ENCODE measurements at places on chromosomes 3 and 15.
A peak's percentile ranks its signal among the peaks of the same experiment; 100 is the strongest.

- DNase-seq = no peak
Observed at GRCh38 chr3:106421909-106422308, 553.1 kb upstream of the CBLB start.

DNA sequence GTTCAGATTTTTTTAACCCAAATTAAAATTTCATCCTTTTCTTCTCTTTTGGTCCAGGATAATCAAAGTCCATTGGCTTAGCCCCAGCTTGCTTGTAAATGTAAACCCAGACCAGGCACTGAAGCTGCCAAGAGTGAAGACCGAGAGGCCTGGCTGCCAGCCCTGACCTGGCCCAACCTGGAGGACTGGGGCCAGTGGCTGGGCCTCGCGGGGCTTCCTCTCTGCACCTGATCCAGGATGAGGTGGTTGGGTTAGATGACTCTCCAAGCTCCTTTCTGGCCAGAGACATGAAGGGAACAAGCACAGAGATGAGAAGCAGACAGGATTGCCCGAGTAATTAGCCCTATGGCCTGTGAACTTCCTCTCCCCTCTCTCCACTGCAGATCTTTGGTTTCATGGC, 50.6 kb downstream of the CMTM6 start:
- DNase-seq = no peak

GRCh38 chr3:64081235-64081630, 57.9 kb upstream of the PSMD6 start:
- no peak for DNase-seq

- DNase-seq = no peak
Observed at GRCh38 chr15:99604865-99605264, 39.1 kb downstream of the MEF2A start.

DNA sequence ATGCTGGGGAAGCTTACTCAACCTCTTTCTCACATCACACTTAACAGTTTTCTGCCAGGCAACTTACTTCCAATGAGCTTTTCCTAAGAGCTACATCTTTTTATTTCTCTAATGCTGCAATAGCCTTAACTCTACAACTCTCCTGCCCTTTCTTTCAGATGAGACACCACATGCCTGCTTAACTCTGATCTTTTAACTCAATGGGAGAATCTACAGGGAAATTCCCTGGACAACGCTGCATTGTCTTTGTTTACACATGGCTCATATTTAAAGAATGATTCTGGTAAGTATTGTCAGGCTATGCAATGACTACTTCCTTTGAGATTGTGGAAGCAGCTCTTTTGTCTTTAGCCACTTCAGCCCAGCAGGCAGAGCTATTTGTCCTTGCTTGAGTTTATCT, 353.1 kb upstream of the BCHE start:
- no peak for DNase-seq

- no peak for DNase-seq
Observed at GRCh38 chr3:49791571-49791970, 5.2 kb upstream of the IP6K1 start.

GRCh38 chr3:185655426-185656320, 69.6 kb downstream of the SENP2 start:
- no peak for DNase-seq

DNA sequence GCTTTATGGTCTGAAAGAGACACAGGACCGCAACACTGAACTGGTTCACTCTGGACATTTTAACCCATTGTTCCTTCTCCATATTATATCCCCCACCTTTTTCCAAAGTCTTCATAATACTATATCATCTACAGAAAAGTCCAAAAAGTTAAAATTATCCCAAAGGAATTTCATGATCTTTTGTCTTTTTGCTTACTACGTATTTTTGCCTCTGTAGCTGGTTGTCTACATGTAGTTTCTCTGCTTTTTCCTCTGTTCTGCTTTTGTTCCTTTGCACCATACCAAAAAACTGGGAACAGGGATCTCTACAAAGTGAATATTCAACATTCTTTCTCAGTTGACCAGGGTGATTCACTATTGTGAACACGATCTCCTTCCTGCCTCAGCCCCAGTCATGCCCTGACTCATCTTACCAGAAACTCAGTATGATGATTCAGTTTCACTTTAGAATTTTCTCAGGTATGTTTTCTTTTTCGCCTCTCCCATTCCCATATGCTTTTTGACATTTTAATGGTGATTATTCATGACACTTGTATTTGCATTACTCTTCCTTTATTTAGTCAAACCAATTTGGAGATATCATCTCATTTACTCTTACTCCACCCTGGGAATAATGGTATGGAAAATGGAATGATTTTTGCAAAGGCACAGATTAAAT, 14.5 kb downstream of the EMC4 start:
- DNase-seq = no peak

GRCh38 chr3:131914090-131914691, 120.6 kb downstream of the CPNE4 start:
- DNase-seq = no peak

GRCh38 chr3:115659253-115660220, 36.2 kb downstream of the GAP43 start:
- no peak for DNase-seq

DNA sequence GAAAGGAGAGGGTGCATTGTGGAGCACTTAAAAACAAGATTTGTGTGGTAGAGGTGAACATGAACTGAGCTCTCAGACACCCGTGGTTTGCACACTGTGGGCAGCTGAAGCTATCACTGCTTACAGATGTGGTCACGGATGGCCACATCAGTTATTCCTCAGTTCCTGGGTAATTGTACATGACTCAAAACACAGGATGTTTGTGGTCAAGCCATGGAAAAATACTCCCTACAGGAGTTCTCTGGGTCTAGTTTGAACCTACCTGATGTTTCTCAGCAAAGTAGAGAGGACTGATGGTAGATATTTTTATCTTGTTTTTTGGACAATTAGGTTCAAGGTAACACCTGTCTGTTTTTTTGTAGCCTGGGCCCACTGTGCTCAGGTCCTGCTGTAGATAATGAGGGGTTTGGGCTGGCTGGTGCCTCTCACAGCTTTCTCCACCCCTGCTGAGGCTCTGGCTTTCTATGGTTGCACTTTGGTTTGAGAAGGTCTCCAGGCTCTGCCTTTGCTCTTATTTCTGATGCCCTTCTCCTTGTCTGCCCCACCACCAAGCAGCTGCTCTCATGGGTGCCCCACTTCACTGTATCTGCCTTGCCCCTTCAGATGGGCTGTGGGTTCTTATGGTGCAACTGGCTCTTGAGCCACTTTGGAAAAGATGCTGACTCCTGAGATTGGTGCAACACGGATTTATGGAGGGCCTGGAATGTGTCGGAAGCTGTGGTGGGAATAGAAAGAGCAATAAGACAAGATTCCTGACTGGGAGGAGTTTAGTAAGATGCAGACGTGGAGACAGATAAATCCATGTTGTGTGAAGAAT, 40.1 kb downstream of the CDCP1 start:
- DNase-seq = no peak

DNA sequence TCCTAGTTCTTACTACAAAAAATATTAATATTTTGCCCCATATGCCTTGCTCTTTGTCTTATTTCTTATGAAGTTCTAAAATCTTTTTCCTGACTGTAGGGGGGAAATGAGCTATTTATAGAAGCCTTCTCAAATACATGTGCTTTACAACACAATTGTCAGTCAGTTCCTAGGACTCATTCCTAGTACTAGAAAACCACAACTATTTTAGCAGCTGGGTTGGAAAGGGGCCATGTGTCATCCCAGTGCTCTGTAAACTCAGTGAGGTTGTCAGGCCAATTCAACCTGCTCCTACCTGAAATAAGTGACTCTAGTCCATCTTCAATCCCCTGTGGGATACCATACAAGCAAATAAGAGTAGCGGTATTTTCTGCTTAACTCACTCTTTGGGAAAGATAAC, 153.8 kb downstream of the ULK4 start:
- peak; percentile 9 for DNase-seq

GRCh38 chr15:101641894-101642293, 10.3 kb downstream of the TM2D3 start:
- DNase-seq = peak; percentile 63

- DNase-seq = peak; percentile 62
Observed at GRCh38 chr3:142447301-142447851, 461 bp downstream of the XRN1 start.

DNA sequence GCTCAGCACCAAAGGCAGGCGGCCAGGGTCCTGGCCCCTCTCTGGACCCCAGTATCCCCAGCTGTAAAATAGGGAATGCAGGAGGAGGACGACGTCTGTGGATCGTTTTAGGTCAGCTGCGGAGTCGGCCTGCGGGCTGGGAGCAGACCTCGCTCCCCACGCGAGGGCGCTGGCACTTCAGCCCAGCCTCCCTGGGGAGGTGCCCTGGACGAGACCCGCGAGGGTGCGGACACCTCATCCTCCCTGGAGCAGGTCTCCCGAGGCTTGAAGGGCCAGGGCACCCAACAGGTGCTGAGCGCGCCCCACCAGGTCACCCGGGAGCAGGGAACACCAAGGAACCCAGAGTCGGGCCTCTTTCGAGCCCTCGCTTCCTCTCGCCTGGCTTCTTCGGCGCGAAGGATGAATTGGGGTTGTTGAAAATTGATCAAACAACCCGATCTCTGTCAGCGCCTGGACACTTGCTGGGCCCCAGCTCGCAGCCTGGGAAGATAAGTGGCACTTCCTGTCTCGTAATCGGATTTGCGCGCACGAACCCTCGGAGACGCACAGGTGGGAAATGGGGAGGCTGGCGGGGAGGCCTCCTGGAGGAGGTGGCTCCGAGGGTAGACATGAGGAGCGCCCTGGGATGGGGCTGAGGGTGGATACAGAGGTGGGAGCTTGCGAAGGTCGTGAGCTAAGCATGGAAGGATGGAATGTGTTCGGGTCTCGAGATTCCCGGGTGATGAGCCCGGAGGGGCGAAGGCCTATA, 588 bp upstream of the VIPR1 start:
- peak; percentile 66 for DNase-seq

DNA sequence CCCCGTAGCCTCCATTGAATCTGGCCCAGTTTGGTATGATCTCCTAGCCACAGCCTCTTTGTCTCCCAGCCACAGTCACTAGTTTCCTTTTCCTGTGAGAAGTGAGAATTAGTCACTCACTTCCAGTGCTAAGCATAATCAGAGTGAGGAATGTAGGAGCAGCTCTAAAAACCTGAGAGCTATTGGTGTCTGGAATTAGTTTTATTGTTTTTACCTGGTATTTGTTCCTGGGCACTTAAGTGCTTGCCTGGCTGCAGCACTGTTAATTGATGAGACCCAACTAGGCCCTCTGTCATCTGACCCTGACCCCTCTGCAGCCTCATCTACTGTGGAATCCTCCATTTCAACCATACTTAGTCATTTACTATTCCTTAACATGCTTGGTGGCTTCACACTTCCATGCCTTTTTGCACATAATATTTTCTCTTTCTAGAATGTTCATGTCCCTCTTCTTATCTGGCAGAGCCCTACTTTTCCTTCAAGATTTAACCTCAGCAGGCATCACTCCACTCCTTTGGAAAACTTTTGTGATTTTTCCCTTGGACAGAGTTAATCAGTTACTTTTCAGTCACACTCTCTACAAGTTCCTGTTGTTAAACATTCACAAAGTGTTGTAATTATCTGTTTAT, 48.8 kb downstream of the PDE8A start:
- DNase-seq = no peak

GRCh38 chr3:81989758-81990157, 228.3 kb upstream of the GBE1 start:
- no peak for DNase-seq

DNA sequence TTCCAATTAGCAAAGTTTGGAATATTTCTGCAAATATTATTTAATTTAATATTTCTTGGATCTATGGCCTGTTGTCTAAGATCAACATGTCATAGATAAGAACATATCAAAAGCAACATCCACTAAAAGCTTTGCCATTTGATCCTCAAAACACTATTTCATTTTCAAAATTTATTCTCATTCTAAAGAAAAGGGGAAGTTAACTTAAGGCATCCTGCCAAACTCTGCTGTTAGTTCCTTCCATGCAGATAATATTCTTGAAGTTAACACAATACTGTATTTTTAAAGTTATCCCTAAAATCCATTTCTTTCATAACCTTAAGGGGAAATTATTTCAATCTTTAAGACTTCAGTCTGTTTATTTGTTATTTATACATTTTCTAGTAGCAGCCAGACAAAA, 28.2 kb upstream of the GBE1 start:
- peak; percentile 82 for DNase-seq

DNA sequence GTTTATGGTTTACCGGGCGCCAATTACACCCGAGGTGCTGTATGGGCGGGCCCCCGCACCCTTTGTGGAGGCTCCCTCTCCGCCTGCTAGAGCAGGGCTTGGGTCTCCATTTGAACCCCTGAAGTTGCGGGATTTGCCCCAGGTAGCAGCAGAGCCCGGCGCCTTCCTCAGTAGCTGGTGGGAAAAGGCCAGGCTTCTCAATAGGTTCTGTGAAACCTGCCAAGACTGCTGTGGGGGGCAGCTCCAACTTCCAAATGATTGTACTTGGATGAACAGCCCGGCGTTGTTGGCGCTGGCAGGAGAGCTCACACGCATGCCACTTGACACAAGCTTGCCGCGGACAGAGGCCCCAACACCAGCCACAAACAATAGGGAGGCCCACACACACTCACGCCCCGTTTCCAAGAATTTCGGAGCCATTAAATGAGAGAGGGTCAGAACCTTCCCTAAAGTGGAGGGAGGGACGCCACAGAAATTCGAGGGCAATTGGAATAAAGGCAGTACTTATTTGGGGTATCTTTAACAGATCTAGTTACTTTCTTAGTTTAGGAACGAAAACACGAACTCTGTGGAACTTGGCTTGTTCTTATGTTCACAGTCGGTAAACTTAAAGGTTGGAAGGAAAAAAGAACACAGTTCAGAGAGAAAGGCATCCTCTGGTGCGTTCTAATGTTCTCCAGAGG, 1.4 kb downstream of the EPHB3 start:
- no peak for DNase-seq

DNA sequence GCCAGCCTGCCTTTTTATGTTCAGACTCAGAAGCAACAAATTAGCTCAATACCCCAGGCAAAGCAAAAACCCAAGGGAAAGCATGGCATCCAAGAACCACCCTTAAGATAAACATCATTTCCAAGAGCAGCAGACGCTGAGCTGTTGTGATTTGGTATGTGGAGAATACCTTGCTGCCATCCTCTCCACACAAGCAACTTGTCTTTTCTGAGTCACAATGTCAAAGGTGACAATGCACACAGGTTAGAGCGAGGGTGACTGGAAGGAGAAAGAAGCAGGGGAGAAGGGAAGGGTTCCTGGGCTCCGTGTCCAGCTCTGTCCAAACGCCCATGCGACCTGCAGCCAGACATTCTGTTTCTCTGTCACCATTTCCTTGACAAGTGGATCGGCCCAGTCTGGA, 6.0 kb downstream of the PCSK6 start:
- DNase-seq = no peak

GRCh38 chr3:12461097-12461649, 23.1 kb upstream of the TSEN2 start:
- DNase-seq = no peak

GRCh38 chr15:41285285-41285684, 47.1 kb downstream of the OIP5 start:
- DNase-seq = peak; percentile 30

All from hematopoietic multipotent progenitor cell treated with erythropoietin and hydrocortisone succinate and interleukin-3 and kit ligand, for 6 days (in vitro differentiated cells).